ENCODE measurements at places on chromosomes 16 and 17.

DNA sequence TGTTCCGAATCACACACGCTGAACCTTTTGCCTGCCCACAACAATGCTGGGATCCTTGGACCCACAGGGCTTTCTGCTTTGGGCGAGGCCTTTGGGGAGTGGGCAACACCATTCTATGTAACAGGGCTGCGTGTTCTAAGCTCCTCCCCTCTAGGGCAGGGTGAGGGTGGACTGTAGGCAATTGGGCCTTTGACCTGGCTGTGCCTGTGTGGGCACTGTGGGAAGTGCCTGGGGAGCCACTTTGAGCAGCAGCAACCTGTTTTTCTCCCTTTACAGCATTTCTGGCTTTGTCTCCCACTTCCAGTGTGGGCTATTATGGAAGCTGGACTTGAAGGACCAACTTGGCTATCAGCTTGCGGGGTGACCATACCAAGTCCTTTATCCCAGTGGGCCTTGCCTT lies 128.9 kb upstream of the WSCD1 start:
- DNase-seq, result no peak

- DNase-seq, result no peak
Observed at GRCh38 chr16:81485824-81486539, 41.4 kb downstream of the CMIP start.

GRCh38 chr17:1640329-1641064 lies 5.0 kb downstream of the SCARF1 start:
- DNase-seq, result no peak

GRCh38 chr16:2170080-2170479 lies 14.5 kb downstream of the TRAF7 start:
- DNase-seq, result no peak

- DNase-seq, result no peak
Observed at GRCh38 chr17:56292578-56292977, 139.3 kb downstream of the ANKFN1 start.

DNA sequence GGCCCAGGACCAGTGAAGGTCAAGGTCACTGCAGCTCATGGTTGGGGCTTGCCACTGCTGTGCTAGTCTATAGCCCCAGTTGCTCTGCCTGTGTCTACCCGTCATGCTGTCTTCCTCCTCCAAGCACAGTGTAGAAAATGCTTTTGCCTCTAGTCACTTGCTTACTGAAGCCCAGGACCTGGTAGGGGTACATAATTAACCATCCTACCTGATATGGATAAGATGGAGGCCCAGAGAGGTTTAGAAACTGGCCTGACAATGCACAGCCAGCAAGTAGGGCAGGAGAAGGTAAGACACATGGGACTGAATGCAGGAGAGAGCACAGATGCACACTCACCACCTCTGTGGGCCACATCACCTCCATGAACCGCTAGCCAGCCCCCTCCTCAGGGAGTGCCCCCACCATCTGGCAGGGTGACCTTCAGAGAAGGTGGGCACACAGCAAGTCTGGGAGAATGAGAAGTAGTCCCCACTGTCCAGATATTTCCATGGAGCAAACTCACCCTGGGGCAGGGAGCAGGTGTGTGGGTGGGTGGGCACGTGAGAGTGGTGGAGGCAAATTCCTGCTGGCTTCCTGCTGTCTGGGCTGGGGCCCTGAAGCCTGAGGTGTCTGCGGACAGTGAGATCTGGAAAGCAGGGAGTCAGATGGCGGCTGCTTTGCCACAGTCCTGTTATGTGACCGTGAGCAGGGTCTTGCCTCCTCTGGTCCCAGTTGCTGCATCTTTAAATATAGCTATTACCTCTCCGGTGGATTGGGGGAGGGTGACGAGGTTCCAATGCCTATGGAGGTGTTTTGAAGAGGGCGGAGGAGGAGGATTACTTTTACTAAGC lies 1.0 kb downstream of the CX3CL1 start:
- DNase-seq, result no peak

DNA sequence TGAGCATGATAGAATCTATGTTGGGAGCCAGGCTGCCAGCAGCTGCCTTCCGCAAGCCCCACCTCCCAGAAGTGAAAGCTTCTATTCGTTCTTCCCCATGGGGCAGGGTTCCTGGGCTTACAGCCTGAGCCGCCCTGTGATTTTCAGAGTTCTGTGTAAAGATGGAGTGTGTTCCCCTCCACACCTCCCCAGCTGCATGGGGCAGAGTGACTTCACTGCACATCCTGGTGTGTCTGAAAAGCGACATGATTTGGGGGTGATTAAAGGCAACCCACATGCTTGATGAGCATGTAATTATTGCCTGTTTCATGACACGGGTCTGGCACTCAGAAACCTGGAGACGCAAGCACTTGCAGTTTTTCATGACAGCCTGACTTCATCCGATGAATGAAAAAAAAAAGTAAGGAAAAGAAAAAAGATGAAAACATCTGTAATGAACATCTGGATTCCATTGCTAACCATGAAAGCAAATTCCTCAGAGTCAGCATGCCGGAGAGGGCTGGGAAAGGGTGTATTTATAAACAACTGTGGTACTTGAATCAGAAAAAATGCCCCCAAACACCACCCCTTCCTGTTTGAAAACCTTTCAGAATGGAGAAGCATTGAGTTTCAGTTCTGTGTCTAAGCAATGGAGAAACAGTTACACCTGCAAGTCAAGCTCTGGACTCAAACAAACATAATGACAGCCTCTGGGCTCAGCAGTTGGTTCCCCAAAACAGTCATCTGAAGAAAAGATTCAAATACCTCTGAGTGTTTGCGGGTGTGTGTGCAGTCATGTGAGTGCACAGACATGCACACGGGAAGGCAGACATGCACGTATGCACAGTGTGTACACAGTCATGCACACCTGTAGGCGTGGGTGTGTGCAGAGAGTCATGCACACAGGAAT lies 266.0 kb downstream of the ENGASE start:
- DNase-seq, result no peak

DNA sequence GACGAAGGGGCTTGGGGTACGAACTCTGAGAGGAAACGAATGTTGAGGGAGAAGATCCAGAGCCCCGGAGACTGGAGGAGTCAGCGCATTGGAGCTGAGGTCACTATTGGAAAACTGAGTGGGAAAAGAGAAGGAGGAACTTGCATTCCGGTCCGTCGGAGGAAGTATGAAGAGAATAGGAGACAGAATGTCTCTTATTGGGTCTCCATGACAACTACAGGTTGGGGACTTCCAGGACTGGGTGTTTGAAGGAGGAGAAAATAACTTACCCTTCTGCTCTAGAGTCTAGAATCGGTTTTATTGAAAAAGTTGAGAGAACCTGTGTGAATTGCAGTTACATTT lies 537 bp downstream of the GOSR1 start:
- no peak for DNase-seq

- no peak for DNase-seq
Observed at GRCh38 chr17:14755002-14755401, 454.1 kb downstream of the HS3ST3B1 start.

DNA sequence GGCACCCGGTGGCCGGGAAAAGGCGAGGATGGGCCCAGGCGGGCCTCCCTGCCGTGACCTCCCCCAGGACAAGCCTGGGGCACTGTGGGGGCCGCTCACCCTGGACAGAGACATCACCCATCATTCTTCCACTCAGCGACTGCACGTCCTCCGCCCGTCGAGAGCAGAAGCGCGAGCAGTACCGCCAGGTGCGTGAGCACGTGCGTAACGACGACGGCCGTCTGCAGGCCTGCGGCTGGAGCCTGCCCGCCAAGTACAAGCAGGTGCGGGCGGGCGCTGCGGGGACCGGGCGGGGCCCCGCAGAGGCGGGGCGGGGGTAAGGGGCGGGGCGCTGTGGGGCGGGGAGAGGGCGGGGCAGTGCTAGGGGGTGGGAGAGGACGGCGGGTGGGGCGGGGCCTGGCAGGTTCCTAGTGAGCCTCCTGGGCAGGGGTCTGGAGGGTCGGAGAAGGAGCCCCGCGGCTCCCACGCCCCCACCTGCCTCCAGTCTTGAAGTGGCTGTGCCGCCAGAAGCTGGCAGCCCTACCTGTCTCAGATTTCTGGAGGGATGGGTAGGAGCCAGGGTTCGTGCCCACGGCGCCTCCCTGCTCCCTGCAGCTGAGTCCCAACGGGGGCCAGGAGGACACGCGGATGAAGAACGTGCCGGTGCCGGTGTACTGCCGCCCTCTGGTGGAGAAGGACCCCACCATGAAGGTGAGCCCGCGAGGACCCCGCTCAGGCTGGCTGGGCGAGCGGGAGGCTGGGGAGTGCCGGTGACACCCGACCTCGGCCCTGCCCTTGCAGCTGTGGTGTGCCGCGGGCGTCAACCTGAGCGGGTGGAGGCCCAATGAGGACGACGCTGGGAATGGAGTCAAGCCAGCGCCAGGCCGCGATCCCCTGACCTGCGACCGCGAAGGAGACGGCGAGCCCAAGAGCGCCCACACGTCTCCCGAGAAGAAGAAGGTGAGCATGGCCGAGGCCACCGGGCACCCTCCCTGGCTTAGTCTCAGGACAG lies 7.5 kb downstream of the NME3 start:
- no peak for DNase-seq

DNA sequence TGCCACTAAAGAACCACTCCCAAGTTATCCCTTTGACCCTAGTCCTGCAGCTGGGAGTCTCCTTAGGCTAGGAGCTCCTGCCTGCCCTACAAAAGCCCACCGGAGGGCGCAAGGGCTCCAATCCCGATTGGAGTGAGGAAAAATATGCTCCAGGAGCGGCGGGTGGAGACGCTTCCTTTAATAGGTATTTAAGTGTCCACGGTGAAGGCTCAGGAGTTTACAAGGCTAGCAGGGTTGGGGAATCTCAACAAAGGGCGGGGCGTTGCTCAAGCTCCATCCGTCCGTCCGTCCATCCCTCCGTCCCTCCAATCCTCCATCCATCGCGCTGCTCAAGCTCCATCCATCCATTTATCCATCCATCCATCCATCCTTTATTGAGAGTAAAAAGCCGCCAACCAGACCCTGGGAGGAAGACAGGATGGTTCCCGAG lies 556 bp upstream of the SPNS1 start:
- DNase-seq, result peak; percentile 41

- DNase-seq, result no peak
Observed at GRCh38 chr16:57912529-57913260, 58.2 kb downstream of the CNGB1 start.

DNA sequence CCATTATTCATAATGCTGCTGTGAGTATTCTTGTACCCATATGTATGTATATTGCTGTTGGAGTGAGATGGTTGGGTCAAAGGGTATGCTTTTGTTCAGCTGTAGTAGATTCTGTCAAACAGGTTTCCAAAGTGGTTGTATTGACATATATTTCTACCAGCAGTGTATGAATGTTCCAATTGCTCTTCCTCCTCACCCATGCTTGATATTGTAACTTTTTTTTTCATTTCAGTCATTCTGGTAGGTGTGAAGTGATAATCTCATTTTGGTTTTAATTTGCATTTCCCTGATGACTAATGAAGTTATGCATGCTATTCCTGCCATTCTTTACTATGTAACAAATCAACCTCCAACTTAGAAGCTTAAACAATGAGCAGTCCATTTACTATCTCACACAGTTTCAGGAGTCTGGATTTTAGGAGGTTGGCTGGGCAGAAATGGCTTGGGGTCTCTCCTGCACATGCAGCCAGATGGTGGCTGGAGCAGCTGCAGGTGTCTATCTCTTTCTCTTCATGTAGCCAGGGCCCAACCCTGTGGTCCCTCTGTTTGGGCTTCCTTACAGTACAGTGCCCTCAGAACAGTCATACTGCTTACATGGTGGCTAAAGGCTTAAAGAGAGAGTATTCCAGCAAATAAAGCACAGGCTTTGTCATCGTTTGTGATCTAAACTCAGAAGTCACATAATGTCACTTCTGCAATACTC lies 21.2 kb downstream of the ERAL1 start:
- no peak for DNase-seq
